ENCODE measurements at places on chromosomes 5 and 9.
A peak's percentile ranks its signal among the peaks of the same experiment; 100 is the strongest.

DNA sequence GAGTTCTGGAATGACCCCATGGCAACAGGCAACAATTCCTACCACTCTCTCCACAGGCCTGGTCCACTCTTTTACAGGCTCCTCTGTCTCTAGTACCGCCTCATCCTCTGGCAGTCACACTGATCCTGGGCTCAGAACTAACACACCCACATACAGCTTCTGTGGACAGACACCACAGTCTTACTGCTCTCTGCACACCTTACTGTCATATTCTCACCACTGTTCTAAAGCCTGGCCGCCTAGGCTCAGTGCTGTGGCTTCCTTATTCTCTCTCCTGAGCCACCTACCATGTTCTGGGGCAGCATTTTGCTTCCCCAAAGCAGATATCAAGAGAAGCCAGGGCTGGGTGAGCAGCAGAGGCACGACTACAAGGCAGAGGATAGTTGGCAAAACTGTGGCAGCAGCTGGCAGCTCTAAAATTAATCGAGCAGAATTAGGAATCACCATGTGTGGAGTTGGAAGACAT is 14.8 kb downstream of the REEP5 start:
- DNase-seq = no peak

DNA sequence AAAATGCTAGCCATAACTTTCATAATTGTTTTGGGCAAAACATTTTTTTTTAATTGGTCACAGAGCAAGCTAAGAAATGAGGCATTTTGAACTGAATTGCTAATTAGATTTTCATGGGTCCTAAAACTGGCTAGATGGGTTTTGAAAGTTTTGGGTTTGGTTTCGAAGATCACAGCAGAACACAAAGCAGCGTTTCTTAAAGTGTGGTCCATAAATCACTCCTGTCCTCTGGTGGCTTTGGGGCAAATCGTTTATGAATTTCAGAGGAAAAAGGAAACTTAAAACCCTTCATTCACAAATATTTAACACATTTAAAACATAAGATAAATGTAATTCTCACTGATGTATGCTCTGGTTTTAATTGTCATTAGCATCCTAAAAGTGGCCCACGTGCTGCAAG is 503.7 kb downstream of the SPATA31D1 start:
- no peak for DNase-seq

DNA sequence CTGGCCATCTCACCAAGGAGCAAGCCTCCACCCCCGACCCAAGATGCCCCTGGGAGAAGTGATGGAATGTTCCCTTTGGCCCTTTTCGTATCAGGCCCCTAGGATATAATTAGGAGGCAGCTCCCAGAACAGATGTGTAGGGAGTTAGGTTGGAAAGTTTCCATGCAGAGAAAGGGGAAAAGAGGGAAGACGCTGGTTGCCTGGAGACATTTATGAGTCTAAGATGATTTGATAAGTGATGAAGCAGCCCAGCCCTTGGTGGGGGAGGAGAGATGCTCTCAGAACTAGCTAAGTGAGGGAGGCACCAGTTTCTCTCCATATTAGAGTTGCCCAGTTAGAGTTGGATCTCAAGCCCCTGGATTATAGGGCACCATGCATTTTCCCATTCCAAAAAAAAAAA is 137.5 kb downstream of the GNA14 start:
- DNase-seq = no peak

DNA sequence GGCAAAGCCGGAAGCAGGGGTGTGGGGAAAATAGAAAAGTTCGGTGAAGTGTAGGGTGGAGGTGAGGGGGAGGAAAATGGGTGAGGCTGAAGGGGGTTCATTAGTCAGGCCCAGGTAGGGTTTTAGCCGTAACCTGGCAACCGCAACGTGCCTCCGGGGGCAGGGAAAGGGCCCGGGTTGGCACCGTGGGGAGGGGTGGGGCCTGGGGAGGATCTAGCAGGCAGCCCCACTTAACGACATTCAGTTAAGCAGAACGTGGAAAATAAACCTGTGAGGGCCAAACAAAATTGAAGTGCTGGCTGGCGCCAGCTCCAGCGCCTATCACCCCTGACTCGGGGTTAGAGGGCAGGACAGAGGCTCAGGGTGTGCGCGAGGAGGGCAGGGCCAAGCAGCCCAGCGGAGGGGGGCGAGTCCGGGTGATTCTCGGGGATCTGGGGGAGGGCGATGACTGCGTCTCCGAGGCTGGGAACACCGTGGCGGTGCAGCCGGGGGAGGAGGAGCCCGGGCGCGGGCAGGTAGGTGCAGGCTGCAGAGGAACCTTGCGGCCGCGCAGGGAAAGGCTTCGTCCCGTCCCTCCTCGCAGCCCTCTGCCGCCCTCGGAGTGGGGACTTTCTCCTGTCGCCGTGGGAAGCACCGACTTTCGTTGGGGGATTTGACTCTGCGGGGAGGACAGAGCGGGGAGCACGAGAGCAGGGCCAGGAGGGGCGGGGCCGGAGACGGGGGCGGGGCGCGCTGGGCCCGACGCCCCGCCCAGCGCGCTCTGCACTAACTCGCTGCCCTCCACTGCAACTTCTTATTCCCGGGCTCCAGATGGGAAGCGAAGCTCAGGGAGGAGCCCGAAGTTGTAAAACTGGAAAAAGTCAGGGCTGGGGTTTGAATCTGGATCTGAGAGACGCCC is 5.1 kb downstream of the RGS14 start:
- DNase-seq = no peak

DNA sequence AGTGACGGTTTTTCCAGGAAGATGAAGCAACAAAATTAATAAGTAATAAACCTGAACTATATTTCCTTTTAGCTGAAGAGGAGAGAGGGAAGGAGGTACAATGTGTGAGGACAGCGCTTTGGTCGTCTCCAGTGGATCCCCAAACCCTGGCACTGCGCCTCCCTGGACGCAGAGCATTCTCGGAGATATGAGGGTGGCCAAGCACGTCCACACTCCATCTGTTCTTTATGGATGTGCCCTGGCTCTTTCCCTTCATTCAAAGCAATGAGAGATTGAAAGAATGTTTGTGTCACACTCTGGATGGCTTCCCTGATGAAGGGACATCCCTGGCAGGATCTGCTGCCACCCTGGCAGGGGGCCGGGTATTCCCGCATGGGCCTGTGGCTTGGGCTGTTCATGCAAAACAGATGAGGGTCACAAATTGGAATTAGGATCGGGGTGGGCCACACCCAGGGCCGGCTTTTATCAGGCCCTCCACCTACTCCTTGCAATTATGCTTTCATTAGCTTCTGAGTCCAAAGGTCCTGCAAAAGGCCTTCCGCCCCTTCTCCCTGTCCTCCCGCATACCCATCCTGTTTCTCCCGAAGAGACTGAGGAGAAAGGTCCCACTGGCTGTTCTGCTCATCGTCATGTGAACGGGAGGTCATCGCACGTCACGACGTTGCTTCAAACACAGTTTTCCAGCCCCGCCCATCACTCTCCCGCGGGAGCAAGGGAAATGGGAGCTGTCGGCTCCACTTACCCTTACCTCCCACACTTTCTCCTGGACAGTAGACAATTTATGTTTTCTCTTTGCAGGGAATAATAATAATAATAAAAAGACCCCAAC is 286.1 kb upstream of the IRX4 start:
- DNase-seq = no peak

DNA sequence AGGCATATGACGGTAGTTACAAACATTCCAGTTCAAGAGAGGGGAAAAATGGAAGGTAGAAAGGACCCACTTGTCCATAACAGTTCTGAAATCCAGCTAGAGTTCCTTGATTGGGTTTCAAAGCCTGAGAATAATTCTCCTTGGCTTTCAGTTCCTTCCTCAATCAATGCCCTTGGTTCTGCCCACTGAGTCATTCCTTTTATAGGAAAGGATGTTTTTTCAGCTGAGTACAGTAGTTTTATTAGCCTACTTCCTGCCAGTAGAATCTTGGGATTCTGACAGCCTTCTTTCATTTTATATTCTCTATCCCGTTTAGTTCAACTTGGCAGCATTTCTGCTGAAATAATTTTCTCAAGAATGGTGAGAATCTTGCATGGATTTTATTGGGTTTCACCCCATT is 386.9 kb upstream of the SMC2 start:
- DNase-seq = peak; percentile 76

- DNase-seq = no peak
Observed at GRCh38 chr5:175688352-175689146, 30.7 kb downstream of the HRH2 start.

DNA sequence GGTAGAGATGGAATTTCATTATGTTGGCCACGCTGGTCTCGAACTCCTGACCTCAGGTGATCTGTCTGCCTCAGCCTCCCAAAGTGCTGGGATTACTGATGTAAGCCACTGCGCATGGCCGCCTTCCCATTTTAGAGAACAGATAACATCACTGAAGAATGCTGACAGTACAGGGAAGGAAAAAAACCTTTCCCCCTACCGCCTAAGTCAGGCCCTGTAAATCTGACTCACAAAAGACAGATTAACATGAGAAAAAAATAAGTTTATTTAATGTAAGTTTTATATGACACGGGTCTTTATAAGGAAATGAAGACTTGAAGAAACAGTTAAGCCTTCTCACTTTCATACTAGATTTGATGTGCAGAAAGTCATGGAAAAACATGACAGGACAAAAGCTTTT is 227.2 kb upstream of the ZNF608 start:
- DNase-seq = no peak

DNA sequence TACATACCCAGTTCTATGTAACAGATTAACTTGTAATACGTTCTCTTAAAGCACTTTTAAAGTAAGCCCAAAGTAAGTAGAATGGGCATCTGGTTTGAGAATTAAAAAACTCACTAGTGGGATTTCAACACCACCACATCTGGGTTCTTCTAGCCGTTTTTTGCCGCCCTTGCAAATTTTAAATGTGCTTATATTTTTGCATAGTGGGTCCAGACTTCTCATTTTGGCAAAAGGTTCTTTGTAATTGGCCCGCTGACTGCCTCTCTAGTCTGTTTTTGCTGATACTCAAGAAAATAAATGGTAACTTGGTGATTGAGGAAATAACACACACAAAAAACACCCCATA is 582 bp upstream of the FBXO4 start:
- DNase-seq = no peak

DNA sequence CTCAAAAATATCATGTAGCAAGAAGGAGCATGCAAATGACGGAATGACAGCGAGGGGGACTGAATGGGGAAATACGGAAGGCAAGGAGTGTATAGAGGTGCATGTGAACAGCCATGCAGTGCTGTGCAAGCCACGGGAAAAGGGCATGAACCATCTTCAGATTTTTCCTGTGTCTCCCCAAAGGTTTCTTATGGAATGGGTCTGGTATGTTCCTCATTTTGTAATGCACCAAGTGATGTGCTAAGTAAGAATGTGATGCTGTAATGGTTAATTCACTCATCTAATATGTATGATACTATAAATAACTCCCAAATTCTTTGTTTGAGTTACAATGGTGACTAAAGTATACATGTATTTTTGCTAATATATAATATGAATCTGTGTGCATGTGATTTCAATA is 99.0 kb upstream of the DAB2 start:
- DNase-seq = no peak

DNA sequence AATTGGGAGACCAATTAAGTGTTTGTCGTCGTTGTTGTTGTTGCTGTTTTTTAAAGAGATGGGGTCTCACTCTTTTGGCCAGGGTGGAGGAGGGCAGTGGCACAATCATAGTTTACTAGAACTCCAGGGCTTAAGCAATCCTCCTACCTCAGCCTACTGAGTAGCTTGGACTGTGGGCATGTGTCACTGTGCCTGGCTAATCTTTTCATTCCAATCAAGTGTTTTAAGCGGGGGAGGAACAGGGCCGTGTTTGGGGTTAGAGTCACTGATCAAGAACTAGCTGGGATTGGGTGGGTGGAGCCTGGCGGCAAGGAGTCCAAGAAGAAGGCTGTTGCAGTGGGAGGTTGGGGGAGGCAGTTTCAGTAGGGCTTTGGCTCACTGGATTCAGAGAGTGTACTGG is 13.8 kb downstream of the SNX30 start:
- DNase-seq = no peak

Measured in HT1080 (cell line).